ENCODE measurements at places on chromosomes 3 and 15. TPM values are rescaled to one million over a fixed set of nuclear protein-coding genes. Genes with fewer than 3 reads are reported as not detected.

- H3K4me1 ChIP-seq, result no peaks in the 10 kb centered on the region
- DNase-seq, result no peak
- no peak overlapping the region for H3K4me3 ChIP-seq
These were observed 209.7 kb upstream of the SGO1 start for GRCh38 chr3:20395692-20396091.

GRCh38 chr15:81481346-81481745 is 107.3 kb upstream of the TMC3 start:
- DNase-seq, result no peak
- H3K27ac ChIP-seq, result no peak overlapping the region
- H3K4me1 ChIP-seq, result peaks cover 6% of the 10 kb centered on the region
- no peak overlapping the region for H3K4me3 ChIP-seq
- no peaks in the 10 kb centered on the region for H3K36me3 ChIP-seq
- H3K27me3 ChIP-seq, result no peaks in the 10 kb centered on the region

DNA sequence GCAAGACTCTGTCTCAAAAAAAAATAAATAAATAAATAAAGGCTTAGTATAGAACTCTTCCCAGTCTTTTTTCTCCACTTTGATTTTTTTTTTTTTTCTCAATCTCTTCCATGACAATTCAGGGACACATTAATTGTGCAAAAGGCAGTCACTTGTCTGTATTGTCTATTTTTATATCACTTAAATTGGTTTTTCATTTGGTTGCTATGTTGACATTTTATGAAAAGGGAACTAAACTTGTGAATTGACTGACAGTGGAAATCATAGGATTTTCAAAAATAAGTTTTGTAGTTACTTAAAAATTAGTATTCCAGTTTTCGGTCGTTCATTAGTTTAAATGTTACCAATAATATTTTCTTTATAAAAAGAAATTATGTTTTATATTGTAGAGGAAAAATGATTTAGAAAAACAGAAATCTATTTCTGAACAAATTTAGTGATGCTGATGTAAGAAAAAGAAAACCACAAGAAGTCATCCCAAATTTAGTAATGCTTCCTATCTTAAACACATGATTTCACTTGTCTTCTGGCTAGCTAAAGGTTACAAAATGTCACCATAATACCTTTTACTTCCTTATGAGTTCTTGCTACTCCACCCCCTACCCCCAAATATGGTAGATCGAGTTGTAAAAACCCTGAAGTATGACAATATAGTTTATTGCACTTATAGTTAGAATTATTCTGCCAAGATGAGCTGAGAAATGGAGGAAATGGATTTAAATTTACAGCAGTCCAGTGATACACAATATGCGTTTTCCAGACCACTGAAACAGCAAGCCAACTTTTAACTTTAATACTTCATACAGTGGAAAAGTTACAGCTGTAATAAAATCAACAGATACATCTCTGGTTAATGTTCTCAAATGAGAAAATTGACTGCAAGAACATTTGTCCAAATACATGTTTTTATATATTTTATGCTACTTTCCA is 37.0 kb downstream of the PPARG start:
- H3K4me3 ChIP-seq, result no peak overlapping the region
- H3K4me1 ChIP-seq, result no peaks in the 10 kb centered on the region
- DNase-seq, result no peak
- no peaks in the 10 kb centered on the region for H3K36me3 ChIP-seq
- H3K27me3 ChIP-seq, result peaks cover 15% of the 10 kb centered on the region

GRCh38 chr15:82930461-82930860 is 22.1 kb downstream of the HOMER2 start:
- no peak for DNase-seq
- no peak overlapping the region for H3K27ac ChIP-seq
- no peaks in the 10 kb centered on the region for H3K27me3 ChIP-seq
- H3K4me3 ChIP-seq, result no peak overlapping the region

The TBL1XR1 gene
- polyA plus RNA-seq, result 26.9 TPM

The CYP8B1 gene
- polyA plus RNA-seq, result not detected

The CLRN1 gene
- not detected for polyA plus RNA-seq

The PCCB gene
- 34.3 TPM for polyA plus RNA-seq

The NLGN1 gene
- polyA plus RNA-seq, result 7.9 TPM

The CATSPER2 gene
- 1.4 TPM for polyA plus RNA-seq

The CCDC50 gene
- polyA plus RNA-seq, result 45.0 TPM

Data from endothelial cell of umbilical vein (primary cell).